HFFc6 (cell line): ENCODE measurements at places on chromosomes 3 and 15. TPM values are rescaled to one million over a fixed set of nuclear protein-coding genes. Genes with fewer than 3 reads are reported as not detected.

Gene TERB2
- total RNA-seq, result not detected in 3 replicates

Gene STAB1
- total RNA-seq, result not detected in 3 replicates

Gene DLL4
- 0.13 to 0.29 TPM in 2 of 3 replicates, not detected in the other for total RNA-seq

Gene MESP2
- total RNA-seq, result 0.21 TPM in 1 of 2 replicates, not detected in the other

Gene HAPLN3
- total RNA-seq, result 13.8 and 16.6 TPM in 2 replicates

- H3K27me3 ChIP-seq, result no peaks in the 10 kb centered on the region
- no peak overlapping the region for H3K27ac ChIP-seq
- no peak for DNase-seq
- no peaks in the 10 kb centered on the region for H3K36me3 ChIP-seq
- H3K4me1 ChIP-seq, result no peaks in the 10 kb centered on the region
Observed at GRCh38 chr3:182241766-182242488, 530.2 kb downstream of the SOX2 start.

DNA sequence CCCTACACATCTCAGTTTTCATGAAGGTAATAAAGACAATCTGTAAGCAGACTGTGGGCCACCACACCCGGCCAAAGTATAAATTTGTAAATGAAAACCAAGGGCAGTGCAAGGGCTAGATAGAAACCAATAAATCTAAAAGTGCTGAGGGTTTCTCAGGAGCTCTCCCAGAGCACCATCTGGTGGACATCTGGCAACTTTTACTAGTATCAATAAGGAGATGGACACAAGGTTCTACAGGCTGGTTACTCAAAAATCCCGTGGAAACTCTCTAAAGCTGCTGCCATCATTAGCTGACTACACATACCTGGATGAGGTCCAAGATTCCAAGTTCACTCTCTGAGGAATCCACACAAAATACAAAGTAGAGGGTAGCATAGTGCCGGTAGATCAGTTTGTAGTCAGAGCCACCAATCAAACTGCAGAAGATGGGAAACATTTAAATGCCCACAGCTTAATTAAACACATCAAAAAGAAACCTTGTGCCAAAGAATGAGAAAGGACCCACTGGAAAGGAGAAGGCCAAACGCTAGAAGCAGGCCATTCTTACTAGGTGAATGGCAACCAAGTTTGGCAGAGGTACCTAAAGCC is 5.5 kb downstream of the AP3S2 start:
- no peak overlapping the region for H3K4me3 ChIP-seq
- peak; percentile 86 for DNase-seq
- H3K27ac ChIP-seq, result peak overlapping the region; percentile 24; the same call in 1 of the 2 replicates
- H3K27me3 ChIP-seq, result no peaks in the 10 kb centered on the region; the same call in 1 of the 2 replicates
- H3K4me1 ChIP-seq, result peaks cover 29% of the 10 kb centered on the region

DNA sequence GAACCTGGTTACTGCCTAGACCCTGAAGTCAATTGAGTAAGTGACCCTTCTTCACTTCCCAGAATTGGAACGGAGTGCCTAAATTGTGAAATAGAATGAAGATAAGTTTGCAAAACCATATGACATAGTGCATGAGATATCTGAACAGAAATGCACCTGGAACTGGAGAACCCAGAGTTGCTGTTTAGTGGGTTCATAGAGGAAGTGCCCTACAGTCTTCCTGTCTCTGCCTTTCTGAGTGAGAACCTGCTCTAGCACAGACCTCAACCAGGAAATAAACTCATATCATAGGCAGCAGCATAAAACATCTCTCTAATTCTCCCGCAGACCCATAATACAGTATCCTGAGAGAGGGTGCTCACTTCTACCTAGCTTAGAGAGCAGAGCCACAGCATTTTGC is 82.9 kb downstream of the EOMES start:
- no peaks in the 10 kb centered on the region for H3K27me3 ChIP-seq
- DNase-seq, result no peak
- H3K36me3 ChIP-seq, result peaks cover 7% of the 10 kb centered on the region; the same call in 1 of the 2 replicates
- H3K4me3 ChIP-seq, result no peak overlapping the region
- no peak overlapping the region for H3K27ac ChIP-seq
- H3K4me1 ChIP-seq, result peaks cover 23% of the 10 kb centered on the region

DNA sequence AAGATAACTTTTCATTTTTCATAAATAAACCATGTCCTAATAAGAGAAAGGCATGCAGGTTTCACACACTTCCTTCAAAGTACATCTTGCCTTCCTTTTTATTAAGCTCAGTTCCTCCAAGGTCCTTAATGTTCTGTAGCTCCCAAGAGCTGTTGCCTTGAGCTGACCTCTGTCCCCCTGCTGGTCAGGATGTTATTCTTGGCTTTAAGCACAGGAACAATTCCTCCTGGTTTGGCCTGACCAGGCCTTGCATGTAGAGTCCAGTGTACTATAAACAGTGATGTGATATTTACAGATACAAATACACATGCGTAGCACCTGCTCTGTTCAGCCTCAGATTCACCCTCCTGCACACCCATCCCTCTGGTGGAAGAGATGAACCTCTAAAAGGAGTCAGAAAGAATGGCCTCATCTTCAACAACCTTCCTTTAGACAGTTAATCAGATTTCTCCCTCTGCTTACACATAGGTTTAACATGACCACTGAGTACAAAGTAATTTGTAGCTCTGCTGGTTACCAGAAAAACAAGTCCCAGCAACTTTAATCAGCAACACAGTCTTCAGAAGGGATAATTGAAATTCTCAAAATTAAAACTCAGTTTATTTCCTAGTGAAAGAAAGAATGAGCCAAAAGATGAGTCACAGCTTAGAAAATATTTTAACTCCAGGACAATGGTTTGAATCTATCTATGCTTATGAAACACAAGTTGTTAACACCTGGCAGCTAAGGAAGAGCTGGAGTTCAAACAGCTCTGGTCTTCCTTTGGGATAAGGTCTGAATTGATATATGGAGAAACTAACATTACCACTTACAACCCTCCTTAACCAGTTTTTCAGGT is 46.5 kb downstream of the PTPN9 start:
- peak; percentile 54 for DNase-seq
- H3K36me3 ChIP-seq, result peaks cover 4% of the 10 kb centered on the region; the same call in 1 of the 2 replicates

GRCh38 chr3:114375608-114376421 is 82.0 kb downstream of the TIGIT start:
- H3K27me3 ChIP-seq, result no peaks in the 10 kb centered on the region; the same call in 1 of the 2 replicates
- no peak for DNase-seq
- H3K4me1 ChIP-seq, result peaks cover 16% of the 10 kb centered on the region

- H3K27ac ChIP-seq, result peak overlapping the region; percentile 46
- peak overlapping the region; percentile 32 for H3K4me3 ChIP-seq
- H3K4me1 ChIP-seq, result peaks cover 45% of the 10 kb centered on the region
- 0 out of 2 replicates have a peak, but pooled peaks cover 2% of the 10 kb centered on the region for H3K27me3 ChIP-seq
Observed at GRCh38 chr15:55282284-55282833, 7.3 kb downstream of the RAB27A start.

- no peaks in the 10 kb centered on the region for H3K4me1 ChIP-seq
- DNase-seq, result no peak
- H3K27ac ChIP-seq, result no peak overlapping the region
- no peaks in the 10 kb centered on the region for H3K27me3 ChIP-seq
Observed at GRCh38 chr3:99506-99905, 97.1 kb upstream of the CHL1 start.

DNA sequence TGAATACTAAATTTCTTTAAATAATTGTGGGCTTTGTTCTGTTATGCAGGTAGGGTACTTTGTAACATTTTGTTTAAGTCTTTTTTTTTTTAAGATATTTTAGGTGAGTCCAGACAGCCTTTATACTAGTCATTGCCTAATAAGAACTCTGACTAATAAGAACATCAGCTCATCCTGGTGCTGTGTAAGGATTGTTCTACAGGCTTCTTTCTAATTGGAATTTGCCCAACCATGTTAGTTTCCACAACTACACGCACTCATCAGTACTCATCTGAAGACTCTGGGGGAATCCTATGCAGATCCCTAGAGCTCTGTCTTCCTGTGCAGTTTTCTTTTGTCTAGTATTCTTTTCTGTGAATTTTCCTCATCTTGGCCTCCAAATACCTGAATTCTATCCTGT is 741.8 kb downstream of the IGSF11 start:
- H3K27me3 ChIP-seq, result no peaks in the 10 kb centered on the region
- no peak overlapping the region for H3K27ac ChIP-seq
- no peaks in the 10 kb centered on the region for H3K36me3 ChIP-seq

- H3K4me3 ChIP-seq, result peak overlapping the region; percentile 14
- H3K4me1 ChIP-seq, result peaks cover 27% of the 10 kb centered on the region
- DNase-seq, result peak; percentile 66
- H3K27ac ChIP-seq, result peak overlapping the region; percentile 69
Observed at GRCh38 chr3:20857636-20858035, 671.6 kb upstream of the SGO1 start.

- DNase-seq, result peak; percentile 19
- no peaks in the 10 kb centered on the region; the same call in 1 of the 2 replicates for H3K27me3 ChIP-seq
- H3K4me1 ChIP-seq, result peaks cover 25% of the 10 kb centered on the region
Observed at GRCh38 chr3:105686278-105686897, 182.4 kb downstream of the CBLB start.

DNA sequence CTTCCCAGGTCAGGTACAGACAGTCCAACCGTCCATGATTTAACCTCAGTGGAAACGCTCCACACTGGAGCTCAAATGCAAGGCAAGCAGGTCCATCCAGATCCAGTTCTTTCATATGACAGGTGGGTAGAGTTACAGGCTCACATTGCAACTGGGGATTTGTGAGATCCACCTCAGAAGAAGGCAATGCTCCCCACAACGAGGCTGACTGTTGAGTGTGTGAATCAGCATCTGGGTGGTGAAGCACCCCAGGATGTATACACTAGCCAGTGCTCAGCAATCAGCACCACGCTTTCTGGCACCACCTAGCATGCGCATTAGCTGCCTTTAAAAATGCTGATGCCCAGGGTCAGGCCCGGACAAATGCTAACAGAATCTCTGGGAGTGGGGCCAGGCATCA is 343.5 kb upstream of the ICE2 start:
- H3K36me3 ChIP-seq, result no peaks in the 10 kb centered on the region
- peaks cover 4% of the 10 kb centered on the region for H3K27me3 ChIP-seq
- H3K4me1 ChIP-seq, result no peaks in the 10 kb centered on the region
- no peak overlapping the region for H3K4me3 ChIP-seq
- DNase-seq, result no peak

DNA sequence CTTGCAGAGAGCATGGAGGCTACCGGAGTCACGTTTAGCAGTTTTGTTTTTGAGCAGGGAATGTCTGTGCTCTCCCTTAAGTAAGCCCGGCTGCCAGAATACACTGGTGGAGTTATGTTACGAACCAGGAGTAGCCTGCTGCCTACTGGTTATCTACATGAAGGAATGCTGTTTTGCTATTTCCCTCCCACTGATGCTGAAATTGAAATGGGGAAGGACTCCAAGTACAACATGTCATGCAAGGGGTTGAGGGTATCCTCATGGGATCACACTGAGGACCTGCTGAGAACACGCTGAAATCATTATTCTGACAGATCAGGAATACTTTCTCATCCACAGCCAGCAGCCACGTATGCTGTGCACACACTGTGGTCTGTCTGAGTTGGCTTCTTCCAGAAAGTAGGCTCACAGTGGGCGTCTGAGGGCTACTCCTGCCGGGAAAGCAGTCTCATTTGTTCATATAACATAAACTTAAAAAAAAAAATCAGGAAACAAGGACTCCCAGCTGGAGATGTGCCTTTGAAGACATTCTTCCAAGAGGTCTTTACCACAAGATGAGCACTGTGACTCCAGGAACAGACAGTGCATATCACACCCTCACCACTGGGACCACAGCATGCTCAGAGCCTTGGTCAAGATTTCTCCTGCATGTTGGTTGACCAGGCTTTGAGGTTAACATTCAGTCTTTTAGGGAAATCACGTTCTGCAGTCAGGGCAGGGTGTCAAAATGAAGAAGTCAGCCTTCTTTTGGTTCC is 300.4 kb upstream of the RASGRP1 start:
- no peak overlapping the region for H3K27ac ChIP-seq
- no peak overlapping the region for H3K4me3 ChIP-seq
- H3K27me3 ChIP-seq, result no peaks in the 10 kb centered on the region; the same call in 1 of the 2 replicates
- peak; percentile 39 for DNase-seq

GRCh38 chr3:76402926-76403325 is 617.6 kb upstream of the ZNF717 start:
- no peaks in the 10 kb centered on the region for H3K27me3 ChIP-seq
- H3K36me3 ChIP-seq, result 0 out of 2 replicates have a peak, but pooled peaks cover 6% of the 10 kb centered on the region
- H3K4me3 ChIP-seq, result no peak overlapping the region
- no peaks in the 10 kb centered on the region for H3K4me1 ChIP-seq
- DNase-seq, result no peak

DNA sequence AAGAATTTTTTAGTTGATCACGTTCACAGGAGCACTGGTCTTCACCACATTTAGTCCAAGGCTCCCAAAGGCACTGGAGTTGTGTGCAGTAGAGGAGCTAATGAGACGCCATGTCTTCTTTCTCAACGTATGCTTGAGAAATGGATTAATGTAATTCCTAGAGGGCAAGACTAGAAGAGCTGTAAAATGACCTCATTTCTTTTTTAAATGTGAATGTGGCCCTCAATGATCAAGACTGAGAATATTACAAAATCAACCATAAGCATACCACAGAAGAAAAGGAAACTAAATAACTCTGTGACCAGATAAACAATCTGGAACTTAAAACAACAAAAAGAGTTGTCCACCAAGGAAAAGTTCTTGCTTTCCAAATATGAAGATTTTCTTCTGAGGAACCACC is 112.1 kb upstream of the THBS1 start:
- no peaks in the 10 kb centered on the region; the same call in 1 of the 2 replicates for H3K27me3 ChIP-seq
- peaks cover 15% of the 10 kb centered on the region for H3K36me3 ChIP-seq
- DNase-seq, result no peak

DNA sequence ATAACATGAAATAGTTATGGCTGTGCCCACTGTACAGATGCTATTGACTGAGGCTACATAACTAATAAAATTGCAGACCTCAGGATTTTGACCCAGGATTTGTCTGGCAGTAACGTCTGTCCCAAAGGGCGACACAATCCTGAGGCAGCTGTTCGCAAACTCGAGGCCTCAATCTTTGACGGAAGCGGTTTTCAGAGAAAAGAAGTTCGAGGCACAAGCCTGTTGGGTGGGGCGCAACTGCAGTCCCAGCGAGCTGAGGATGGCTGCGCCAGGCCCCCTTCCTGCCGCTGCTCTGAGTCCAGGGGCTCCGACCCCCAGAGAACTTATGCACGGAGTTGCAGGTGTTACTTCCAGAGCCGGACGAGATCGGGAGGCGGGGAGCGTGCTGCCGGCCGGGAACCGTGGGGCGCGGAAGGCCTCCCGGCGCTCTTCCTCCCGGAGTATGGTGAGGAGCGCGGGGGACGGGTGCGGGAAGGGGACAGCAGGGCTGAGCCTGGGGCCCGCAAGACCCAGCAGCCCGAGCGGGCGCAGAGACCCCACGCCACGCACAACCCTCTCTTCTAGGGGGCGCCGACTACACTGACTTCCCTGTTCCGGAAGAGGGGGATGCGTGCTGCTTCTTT is at the start of gene PARP15:
Gene PARP15, plus strand, starts transcription at position 242 of the 623 bp plus-strand sequence. Its CDS starts 18 bp downstream, at position 260.
- H3K4me3 ChIP-seq, result peak within 1 kb of the TSS; percentile 73
- H3K27me3 ChIP-seq, result peaks cover 8% of the 10 kb centered on the region; the same call in 1 of the 2 replicates
- H3K36me3 ChIP-seq, result peaks cover 13% of the 10 kb centered on the region
